ENCODE measurements at places on chromosomes 11 and 22.

DNA sequence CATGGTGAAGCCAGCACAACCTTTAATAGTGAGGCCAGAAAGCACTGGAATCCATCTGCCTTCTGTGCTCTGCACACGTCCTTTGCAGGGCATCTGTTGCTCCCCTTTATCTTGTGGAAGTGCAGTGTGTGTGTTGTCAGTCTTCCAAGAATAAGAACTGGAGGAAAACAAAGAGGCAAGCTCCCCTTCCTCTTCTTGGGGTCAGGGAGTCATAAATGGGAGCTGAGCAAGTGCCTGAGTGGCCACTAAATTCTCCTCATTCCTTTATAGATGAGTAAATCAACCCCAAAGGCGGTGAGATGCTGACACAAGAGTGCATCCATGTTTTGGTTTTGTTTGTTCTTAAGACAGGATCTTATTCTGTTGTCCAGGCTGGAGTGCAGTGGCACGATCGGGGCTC is 38.3 kb downstream of the WT1 start:
- no peak for DNase-seq

GRCh38 chr11:86941077-86941870 is 13.9 kb downstream of the FZD4 start:
- DNase-seq: no peak

DNA sequence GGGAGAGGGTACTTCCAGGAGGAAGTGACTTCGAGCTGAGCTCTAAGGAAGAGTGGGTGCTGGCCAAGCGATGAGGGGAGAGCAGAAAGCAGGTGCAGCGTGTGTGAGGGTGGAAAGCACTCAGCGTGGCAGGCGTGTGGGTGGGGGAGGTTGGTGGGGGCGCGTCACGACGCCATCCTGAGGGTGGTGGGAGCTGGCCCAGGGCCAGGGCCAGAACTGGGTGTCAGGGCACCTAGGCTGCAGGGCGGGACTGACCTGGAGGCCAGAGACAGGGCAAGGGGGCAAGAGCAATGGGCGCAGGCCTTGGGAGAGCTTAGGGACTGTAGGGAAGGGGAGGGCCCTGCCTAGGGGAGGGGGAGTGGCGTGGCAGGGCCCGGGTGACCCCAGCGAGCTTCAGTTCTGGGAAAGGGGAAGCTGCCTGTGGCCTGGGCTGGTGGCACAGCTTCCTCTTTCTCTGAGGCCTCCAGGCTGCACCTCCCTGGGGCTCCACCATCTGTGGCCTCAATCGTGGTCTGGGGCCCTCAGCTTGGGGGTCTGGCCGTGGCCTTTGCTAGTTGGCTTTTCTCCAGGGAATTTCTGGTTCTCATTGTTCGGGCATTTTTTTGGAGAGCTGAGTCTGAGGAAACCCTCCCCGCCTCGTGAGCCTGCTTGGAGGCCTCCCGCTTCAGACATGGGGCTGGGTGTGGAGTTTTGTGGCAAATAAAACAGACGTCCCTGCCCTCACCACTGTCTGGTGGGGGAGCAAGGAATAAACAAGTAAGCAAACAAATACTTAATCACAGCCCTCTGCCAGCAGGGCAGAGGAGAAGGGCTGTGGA is 8.9 kb downstream of the RELT start:
- DNase-seq: no peak

GRCh38 chr11:40842750-40843339 is 616.6 kb downstream of the LRRC4C start:
- DNase-seq: no peak

All from C1 segment of cervical spinal cord (tissue), 14 donors.